ENCODE measurements at places on chromosomes 1 and 21.

GRCh38 chr21:44702111-44702972 lies 5.4 kb downstream of the KRTAP10-12 start:
- no peak for DNase-seq

DNA sequence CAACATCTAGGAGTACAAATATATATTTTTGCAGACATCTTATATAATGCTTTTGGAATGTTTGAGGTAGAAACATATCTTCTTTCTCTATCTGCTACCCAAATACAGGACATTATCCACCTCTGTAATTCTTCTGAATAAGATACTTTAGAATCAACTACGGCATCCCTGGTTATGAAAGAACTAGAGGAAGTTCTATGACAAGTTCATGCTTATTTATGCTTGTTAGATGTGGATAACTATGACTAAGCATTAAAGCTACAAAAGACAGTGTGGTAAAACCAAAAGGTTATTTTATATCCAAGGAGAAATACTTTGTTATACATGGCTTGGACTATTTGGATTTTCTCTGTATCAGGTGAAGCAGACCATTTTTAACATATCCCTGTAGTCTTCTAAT lies 894.0 kb downstream of the KCNT2 start:
- no peak for DNase-seq

GRCh38 chr1:169563650-169564049 lies 22.6 kb downstream of the F5 start:
- no peak for DNase-seq

GRCh38 chr1:188426561-188426960 lies 1597.8 kb downstream of the PLA2G4A start:
- DNase-seq: no peak

DNA sequence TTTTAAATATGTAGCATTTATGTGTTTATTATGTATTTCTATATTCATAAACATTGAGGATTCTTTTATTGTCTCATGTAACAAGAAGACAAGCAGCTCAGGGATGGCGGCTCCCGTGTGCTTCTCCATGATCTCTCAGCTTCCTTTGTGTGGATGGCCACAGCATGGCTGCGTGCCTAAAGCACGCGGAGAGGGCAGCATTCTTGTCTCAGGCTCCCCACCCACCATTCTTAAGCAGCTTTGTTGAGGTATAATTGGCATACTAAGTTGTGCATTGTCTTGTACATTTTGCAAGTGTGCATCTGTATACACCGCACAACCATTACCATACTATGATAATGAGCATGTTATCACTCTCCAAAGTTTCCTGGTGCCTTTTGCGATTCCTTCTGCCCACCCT lies 81.6 kb downstream of the CAMTA1 start:
- DNase-seq: no peak

DNA sequence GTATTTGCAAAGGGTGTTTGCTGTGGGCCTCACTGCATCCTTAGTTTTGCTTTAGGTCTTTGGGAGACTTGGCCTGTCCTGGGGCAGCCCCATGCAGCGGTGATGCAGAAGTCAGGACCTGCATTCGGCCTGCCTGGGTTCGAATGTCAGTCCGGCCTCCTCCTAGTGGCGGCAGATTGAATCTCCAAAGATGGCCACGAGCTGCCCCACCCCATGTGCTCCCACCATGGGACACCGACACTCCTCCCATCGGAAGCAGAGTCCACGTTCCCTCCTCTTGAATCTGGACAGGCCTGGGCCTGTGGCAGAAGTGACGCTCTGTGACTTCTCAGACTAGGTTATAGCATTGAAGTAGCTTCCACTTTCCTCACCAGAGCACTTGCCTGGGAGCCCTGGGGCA lies 16.3 kb upstream of the NPPB start:
- no peak for DNase-seq

GRCh38 chr1:42313970-42314369 lies 21.1 kb downstream of the FOXJ3 start:
- DNase-seq: no peak

DNA sequence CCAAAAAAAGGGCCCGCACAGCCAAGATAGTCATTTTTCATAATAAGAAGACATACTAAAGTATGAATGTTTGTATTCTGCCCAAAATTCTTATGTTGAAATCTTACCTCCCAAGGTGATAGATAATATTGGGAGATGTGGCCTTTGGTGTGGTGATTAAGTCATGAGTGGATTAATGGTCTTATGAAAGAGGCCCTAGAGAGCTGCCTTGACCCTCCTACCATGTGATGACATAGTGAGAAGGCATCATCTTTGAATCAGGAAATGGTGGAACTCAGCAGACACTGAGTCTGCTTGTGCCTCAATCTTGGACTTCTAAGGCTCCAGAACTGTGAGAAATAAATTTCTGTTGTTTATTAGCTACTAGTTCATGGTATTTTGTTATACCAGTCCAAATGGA lies 11.8 kb upstream of the RNPC3 start:
- DNase-seq: no peak
